ENCODE measurements at places on chromosomes 4 and X. TPM values are rescaled to one million over a fixed set of nuclear protein-coding genes. Genes with fewer than 3 reads are reported as not detected.

Gene DOK7
- total RNA-seq = 0.30 TPM

Gene NEIL3
- total RNA-seq = 8.7 TPM

Gene CLDN34
- not detected for total RNA-seq

Gene SHISA3
- not detected for total RNA-seq

Gene TCEAL7
- total RNA-seq = not detected

Gene ADH1A
- total RNA-seq = not detected

Gene CXCL11
- 0.19 TPM for total RNA-seq

Gene CYBB
- total RNA-seq = not detected

Gene MND1
- total RNA-seq = 13.3 TPM

Gene ZNF182
- total RNA-seq = 2.8 TPM

Gene USP9X
- total RNA-seq = 29.5 TPM

Gene GJB1
- not detected for total RNA-seq
